Colonic mucosa (tissue), 4 donors: ENCODE measurements at places on chromosomes 6 and 20. TPM values are rescaled to one million over a fixed set of nuclear protein-coding genes. Genes with fewer than 3 reads are reported as not detected.

Gene C2
- 15.2 TPM for total RNA-seq

Gene NCR2
- not detected for total RNA-seq

Gene AVP
- not detected for total RNA-seq

Gene ZSCAN23
- 2.6 TPM for total RNA-seq

Gene MATN4
- 0.47 TPM for total RNA-seq

GRCh38 chr6:101232961-101233360, 160.5 kb upstream of the GRIK2 start:
- DNase-seq = no peak

DNA sequence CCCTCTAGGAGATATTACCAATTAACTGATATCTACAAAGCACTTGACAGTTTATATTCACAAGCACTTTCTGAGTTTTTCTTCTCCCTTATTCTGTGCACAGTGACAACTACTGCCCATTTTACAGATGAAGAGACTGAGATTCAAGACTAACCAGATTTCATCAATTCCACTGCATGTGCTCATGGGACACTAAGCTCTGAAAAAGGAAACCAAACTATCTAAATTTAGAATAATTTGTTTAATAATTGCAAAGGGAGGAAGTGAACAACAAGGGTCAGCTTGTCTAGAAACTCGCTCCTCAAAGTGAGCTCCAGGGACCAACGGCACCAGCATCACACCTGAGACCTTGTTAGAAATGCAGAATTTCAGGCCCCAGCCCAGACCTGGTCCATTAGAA, 50.8 kb upstream of the MYLIP start:
- DNase-seq = no peak

GRCh38 chr6:81562169-81562568, 190.3 kb downstream of the TENT5A start:
- peak; percentile 40 for DNase-seq

DNA sequence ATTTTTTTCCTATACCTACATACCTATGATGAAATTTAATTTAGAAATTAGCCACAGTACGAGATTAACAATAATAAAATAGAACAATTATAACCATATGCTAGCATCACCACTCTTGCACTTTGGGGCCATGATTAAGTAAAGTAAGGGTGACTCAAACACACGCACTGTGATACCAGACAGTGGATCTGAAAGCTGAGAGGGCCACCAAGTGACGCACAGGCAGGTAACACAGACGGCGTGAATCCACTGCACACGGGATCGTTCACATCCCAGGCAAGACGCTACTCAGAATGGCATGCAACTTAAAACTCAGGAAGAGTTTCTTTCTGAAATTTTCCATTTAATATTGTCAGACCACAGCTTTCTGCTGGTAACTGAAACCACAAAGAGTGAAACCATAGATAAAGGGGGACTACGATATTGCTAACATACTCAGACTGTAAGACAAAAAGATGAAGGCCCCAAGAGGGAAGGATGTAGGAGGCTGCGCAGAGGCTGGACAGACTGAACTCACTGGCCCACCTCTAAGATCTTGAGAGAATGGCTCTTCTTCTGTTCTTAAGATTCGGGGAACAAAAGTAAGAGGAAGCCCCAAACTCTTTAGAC, 17.9 kb downstream of the RRBP1 start:
- DNase-seq = no peak

DNA sequence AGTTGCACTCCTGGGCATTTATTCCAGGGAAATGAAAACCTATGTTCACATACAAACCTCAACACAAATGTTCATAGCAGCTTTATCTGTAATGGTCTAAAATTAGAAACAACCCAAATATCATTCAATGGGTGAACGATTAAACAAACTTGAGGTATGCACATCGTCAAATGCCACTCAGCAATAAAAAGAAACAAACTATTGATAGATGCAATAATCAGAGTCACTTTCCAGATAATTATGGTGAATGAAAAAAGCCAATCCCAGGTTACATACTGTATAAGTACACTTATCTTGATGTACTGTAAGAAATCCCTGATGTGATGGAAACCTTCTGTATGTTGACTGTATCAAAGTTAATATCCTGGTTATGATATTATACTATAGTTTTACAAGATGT, 38.8 kb downstream of the RNF24 start:
- DNase-seq = no peak

GRCh38 chr6:83199173-83199862, 6.2 kb downstream of the RWDD2A start:
- DNase-seq = no peak

- DNase-seq = no peak
Observed at GRCh38 chr20:50788045-50788991, 6.5 kb upstream of the BCAS4 start.

- no peak for DNase-seq
Observed at GRCh38 chr6:25414168-25414567, 135.0 kb downstream of the CARMIL1 start.

- DNase-seq = no peak
Observed at GRCh38 chr6:4348462-4349112, 213.2 kb upstream of the ECI2 start.

DNA sequence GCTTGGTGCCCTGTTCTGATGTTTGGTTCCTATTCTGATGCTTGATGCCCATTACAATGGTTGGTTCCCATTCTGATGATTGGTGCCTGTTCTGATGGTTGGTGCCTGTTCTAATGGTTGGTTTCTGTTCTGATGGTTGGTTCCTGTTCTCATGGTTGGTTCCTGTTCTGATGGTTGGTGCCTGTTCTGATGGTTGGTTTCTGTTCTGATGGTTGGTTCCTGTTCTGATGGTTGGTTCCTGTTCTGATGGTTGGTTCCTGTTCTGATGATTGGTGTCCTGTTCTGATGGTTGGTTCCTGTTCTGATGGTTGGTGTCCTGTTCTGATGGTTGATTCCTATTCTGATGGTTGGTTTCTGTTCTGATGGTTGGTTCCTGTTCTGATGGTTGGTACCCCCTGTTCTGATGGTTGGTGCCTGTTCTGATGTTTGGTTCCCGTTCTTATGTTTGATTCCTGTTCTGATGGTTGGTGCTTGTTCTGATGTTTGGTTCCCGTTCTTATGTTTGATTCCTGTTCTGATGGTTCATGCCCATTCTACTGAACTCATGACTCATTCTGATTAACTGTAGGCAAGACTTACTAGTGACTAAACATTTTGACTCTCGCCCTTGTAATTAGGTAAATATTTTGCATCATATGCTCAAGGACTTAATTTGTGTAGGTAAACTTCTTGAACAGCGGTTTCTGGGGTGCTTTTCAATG, 146.2 kb downstream of the DLL1 start:
- no peak for DNase-seq

GRCh38 chr20:8057871-8058270, 38.3 kb upstream of the TMX4 start:
- no peak for DNase-seq
